ENCODE measurements at places on chromosomes 11 and 22.

DNA sequence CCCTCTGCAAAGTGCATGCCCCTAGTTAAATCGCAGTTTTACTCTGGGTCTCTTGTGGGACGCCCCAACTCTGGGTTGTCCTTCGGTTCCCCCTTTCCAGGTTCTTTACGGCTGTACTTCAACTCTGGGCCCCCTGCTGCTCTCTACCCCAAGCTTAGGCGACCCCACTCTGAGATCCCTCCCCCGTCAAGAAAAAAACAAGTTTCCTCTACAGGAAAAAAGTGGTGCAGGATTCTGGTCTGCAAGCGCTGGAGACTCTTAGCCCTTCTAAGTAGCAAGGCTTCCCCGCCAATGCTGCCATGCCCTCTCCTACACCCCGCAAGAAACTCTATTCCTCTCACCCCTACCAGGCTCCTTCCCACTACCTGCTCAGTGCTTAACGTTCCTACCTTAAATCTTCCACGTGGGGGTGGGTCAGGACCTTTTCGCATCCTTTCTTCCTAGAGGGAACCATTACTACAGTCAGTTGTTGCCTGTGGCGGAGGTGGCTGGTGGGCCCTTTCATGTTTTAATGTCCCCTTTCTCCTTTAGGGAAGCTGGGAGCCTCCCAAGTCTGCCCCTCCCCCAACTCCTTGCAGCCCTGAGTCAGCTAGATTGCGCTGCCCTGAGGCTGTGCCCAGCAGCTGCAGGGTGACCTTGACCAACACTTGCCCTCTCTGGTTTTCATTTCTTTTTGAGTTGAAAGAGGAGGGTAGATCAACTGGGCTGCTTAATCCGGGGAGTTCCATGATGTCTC, 1.4 kb downstream of the NEFH start:
- no peaks in the 10 kb centered on the region for H3K4me1 ChIP-seq
- no peak overlapping the region for H3K4me3 ChIP-seq
- no peak for DNase-seq

- no peak overlapping the region for H3K27ac ChIP-seq
- DNase-seq = no peak
- no peaks in the 10 kb centered on the region for H3K4me1 ChIP-seq
- H3K27me3 ChIP-seq = no peaks in the 10 kb centered on the region
- no peaks in the 10 kb centered on the region for H3K36me3 ChIP-seq
Measured at GRCh38 chr11:120569861-120570260, 58.3 kb downstream of the GRIK4 start.

DNA sequence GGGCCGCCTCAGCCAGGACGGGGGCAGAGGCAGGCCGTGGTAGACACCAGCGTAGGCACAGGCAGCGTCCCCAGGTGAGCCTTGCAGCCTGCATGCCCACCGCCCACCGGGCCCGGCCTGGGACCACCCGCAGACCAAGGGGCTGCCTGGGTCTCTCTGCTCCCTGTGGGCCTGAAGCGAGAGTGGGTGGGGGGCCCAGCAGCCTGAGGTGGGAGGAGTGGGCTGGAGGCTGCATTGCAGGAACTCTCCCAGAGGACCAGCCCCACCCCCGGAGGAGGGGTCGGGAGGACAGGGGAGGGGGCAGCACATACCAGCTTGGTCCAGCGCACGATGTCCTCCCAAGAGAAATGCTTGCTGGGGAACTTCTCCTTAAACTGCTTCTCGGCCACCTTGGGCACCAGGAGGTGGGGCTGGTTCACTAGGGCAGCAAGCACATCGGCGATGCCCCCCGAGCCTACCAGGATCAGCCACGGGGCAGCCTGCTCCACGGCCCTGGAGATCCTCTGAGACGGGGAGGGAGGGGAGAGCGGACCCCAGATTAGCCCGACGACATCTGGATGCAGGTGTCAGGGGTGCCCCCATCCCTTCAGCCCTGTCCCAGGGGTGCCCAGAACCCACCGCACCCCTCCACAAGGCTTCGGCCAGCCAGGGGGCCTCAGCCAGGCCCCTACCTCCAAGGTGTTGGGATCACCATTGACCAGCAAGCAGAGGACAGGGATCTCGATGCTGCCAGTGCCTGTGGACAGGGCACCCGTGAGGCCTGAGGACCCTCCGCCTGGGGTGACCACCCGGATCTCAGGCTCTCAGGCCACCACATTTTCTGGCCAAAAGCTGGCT, 17.5 kb downstream of the TSSC4 start:
- H3K4me1 ChIP-seq = no peaks in the 10 kb centered on the region
- peaks cover 83% of the 10 kb centered on the region for H3K27me3 ChIP-seq
- no peak overlapping the region for H3K27ac ChIP-seq

GRCh38 chr22:49063545-49063890, 764.2 kb downstream of the BRD1 start:
- H3K36me3 ChIP-seq = no peaks in the 10 kb centered on the region
- no peaks in the 10 kb centered on the region for H3K4me1 ChIP-seq
- no peak overlapping the region for H3K27ac ChIP-seq
- no peak for DNase-seq
- H3K4me3 ChIP-seq = no peak overlapping the region

DNA sequence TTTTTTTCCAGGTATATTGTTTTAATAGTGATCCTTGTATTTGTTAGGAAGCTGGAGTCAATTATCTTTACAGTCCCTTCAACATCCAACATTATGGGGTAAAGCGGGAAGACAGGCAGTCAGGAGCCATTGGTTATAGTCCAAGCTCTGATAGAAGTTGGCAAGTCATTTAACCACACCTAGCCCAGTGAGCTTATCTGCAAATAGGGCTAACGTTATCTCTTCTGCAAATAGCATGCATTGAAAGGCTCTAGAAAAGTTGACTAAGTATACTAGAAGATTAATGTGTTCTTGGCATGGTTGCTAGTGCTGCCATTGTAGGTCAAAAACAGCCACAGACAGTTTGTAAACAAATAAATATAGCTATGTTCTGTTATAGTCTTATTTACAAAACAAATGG, 520.7 kb downstream of the OPCML start:
- H3K4me1 ChIP-seq = no peaks in the 10 kb centered on the region
- no peaks in the 10 kb centered on the region for H3K36me3 ChIP-seq
- no peak overlapping the region for H3K27ac ChIP-seq
- no peaks in the 10 kb centered on the region for H3K27me3 ChIP-seq
- no peak for DNase-seq

DNA sequence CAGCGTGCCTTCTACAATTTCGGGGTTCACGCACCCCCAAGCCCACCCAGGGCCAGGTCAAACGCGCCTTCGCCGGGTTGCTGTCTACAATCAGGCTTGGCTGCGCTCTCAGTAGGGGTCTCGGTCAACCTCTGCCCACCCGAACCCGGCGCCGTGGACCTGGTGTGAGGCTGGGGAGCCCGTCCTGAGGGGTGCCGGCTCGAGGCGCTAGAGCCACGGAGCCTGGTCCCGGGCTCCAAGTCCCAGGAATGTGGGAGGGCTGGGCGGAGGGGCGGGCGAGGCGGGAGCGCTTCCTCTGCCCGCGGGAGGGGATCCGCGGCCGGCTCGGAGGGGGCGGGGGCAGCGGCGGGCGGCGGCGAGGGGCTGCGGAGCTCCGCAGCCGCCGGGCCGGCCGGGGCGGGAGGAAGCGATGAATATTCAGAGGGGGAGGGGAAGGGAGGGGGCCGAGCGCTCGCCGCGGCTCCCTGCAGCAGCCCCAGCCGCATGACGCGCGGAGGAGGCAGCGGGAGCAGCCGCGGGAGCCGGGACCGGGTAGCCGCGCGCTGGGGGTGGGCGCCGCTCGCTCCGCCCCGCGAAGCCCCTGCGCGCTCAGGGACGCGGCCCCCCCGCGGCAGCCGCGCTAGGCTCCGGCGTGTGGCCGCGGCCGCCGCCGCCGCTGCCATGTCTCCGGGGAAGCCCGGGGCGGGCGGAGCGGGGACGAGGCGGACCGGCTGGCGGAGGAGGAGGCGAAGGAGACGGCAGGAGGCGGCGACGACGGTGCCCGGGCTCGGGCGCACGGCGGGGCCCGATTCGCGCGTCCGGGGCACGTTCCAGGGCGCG, at the start of gene PTPRJ:
TSS of gene PTPRJ (plus strand) at position 472 of the 819 bp plus-strand sequence. CDS start 354 bp downstream, outside the sequence.
- peaks cover 3% of the 10 kb centered on the region for H3K4me1 ChIP-seq
- peaks cover 7% of the 10 kb centered on the region for H3K27me3 ChIP-seq
- H3K27ac ChIP-seq = no peak within 1 kb of the TSS
- peak; percentile 45 for DNase-seq
- H3K36me3 ChIP-seq = no peaks in the 10 kb centered on the region

DNA sequence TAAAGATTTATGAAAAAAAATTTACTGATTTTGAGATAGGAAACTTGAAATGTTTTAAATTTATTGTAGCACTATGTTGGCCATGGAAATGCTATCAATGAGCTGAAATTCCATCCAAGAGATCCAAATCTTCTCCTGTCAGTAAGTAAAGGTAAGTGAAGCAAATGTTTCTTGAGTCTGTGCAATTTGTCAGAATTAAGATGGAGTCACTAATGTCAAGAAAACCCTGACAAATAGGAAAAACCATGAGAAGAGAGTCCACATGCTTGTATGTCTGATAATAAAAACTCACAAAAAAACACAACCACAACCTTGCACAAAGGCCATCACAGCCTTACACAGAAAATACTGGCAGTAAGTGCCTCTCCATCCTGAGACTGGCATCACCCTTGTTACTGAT, 12.9 kb downstream of the EED start:
- no peaks in the 10 kb centered on the region for H3K36me3 ChIP-seq
- no peaks in the 10 kb centered on the region for H3K4me1 ChIP-seq
- H3K27me3 ChIP-seq = no peaks in the 10 kb centered on the region
- no peak overlapping the region for H3K4me3 ChIP-seq
- H3K27ac ChIP-seq = no peak overlapping the region
- no peak for DNase-seq

Measured in MM.1S (cell line).